Cardiac muscle cell (in vitro differentiated cells and primary cell): ENCODE measurements at places on chromosomes 3 and 15. TPM values are rescaled to one million over a fixed set of nuclear protein-coding genes. Genes with fewer than 3 reads are reported as not detected.

DNA sequence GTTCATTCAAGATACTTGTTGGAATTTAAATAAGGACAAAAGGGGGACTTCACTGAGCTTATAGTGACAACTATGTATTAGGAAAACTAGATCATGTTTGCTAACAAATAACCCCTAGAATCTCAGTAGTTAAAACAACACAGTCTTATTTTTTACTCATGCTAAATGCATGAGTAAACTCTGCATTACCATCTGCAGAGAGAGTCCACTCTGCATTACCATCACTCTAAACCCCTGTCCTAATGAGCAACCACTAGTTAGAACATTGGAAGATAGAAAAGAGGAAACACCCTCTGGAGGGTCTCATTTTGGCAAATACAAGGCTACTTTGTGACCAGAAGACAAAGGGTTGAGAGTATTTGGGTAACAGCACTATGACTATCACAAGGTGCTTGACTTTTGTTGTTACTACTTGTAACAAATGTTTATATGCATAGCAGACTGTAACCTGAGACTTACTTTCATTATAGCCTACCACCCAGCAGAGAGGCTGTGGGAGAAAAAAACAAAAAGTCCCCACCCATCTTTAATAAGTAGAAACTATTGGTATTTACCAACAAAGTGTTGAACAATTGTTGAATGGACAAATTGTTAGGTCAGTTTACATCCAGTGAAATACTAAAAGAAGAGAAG lies 99.1 kb downstream of the OXSM start:
- DNase-seq, result no peak

- no peak for DNase-seq
Observed at GRCh38 chr3:172388412-172389078, 59.7 kb downstream of the GHSR start.

DNA sequence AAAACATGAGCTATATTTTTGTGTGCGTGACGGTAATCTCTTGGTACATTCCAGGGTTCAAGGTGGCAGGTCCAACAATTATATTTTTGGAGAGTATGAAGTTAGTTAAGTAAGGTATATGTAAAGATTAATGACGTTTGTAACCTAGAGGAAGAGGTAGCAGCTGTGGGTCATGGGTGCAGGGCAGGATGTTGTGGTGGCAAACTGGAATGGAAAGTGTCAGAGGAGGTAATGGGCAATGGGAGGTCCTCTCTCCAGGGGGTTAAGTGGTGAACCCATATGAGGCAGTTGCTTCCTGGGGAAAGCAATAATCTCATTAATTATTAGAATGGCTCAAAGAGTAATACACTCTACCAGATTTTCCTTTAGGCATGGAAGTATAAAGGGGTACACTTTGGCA lies 1.0 kb upstream of the CD200R1L start:
- no peak for DNase-seq

The EFCC1 gene
- 0.11 TPM in 1 of 2 replicates, not detected in the other for total RNA-seq

- DNase-seq, result no peak
Observed at GRCh38 chr3:134074001-134074789, 44.5 kb upstream of the SLCO2A1 start.

DNA sequence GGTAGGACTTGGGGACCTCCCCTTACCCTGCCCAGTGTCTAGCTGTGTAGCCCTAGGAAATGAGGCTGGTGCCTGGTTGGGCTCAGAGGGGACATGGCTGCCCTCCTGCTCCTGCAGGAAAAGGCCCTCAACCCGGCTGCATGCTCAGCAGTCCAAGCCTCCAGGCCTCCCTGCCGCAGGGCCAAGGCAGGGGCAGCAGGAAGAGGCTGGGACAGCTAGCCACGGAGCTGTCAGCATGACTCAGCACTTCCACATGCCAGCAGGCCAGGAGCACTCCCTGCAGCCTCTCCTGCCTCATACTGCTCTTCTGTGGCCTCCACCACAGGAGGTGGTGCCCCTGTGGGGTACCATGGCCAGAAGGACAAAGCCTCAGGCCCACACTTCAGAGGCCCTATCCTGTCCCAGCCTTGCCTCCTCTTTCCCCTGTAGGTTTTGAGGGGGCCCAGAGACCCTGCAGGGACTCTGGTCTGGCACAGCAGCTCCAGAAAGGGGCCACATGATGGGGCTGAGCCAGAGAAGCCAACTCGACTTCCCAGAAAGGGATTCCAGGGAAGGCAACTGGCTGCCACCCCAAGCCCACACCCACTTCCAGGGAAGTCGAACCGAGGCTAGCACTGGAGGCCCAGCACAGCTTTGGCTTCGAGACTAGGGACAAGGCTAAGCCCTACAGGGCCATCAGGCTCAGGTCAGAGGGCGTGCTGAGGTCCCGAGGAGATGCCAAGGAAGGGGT lies 19.5 kb downstream of the TKT start:
- peak; percentile 32 for DNase-seq

GRCh38 chr3:141272906-141273662 lies 41.5 kb downstream of the PXYLP1 start:
- DNase-seq, result no peak

DNA sequence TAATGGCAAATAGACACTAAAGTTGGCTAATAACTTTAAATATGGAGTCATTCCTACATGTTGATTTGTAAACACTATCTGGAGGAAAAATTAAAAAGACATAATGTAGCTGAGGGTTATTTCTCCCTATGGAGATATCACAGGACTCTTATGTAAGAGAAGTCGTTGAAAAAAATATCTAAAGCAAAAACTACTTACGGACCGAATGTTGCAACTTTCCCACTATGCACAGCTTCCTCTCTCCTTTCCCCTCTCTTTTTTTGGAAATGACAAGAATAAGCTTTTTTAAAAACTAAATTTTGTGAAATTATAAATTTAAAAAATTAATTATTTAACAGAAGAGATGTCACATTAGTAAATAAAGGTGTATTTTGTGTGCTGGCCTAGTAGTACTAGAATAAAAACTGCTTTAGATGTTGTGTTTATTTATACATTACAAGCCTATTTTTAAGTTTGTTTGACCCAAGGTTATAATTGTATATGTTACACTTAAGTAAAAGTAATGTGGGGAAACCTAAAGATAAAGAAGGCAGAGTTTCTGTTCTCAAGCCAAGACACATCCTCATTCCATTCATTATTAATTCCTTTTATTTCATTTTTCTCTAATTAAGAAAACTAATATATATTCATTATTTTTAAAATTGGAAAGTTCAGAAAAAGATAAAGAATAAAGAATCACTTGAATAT lies 20.7 kb upstream of the PPARG start:
- DNase-seq, result no peak

DNA sequence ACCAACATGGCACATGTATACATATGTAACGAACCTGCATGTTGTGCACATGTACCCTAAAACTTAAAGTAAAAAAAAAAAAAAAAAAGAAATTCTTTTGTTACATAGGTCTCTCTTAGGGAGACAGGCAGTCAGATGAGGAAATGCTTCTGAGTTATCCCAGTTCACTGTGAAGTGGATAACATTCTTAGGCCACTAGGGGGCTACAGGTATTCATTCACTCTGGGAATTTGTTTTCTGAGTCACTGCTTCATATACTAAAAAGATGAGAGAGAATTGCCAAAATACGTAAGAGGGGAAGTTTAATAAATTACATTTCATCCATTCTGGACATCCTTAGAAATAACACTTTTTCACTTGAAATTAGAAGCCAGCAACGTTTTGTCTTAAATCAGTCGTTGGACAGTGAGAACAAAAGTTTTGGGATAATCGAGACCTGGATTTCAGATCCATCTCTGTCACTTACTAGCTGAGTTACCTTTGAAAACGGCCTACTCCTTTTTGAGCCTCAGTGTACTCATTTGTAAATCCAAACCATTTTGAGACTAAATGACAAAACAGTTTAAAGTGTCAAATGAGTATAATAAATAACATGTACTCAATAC lies 738.4 kb upstream of the ALCAM start:
- DNase-seq, result peak; percentile 76

The PTH1R gene
- 101 and 121 TPM in 2 replicates for total RNA-seq

The AHSG gene
- not detected in 2 replicates for total RNA-seq

DNA sequence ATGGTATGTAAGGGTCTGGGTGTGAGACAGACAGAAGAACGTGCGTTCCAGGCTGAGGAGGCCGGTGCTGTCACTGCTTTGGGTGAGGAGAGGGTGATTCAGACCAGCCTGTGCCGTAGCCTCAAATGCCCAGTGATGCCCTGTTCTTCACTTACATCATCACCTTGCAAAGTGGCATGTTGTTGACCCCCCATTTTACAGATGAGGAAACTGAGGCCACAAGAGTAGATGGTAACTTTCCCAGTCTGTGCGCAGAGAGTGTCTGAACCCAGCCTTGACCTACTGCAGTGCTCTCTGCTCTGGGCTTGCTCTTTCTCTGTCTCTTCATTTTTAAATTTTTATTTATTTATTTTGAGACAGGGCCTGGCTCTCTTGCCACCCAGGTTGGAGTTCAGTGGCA lies 1.6 kb upstream of the CTSH start:
- DNase-seq, result no peak

The MGA gene
- 22.7 and 48.8 TPM in 2 replicates for total RNA-seq

The PAQR9 gene
- 0.18 and 1.0 TPM in 2 replicates for total RNA-seq

DNA sequence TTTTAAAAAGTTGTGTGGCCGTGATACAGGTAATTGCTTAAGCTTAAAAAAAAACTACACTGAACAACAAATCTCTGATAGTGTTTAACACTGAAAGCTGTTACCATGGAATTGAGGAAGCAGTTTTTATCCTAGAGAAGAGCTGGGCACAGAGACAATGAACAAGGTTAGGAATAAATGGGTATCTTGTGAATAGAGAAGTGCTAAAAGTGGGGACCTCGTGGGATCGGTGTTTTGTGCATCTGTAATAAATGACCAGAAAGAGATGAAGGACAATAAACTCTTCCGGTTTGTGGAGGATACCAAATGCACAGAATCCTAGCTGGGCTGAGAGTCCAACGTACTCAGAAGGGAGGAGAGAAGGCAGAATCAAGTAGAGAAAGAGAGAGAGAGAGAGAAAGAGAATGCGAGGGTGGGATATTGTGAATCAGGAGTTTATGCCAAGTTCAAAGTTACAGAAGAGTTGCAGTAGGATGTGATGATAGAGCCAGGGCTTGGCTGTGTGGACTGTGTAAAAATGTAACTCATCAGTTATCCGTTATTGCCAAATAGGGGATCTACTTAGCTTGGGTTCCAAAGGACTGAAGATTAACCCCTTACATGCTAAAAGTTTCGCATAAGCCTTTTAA lies 148.9 kb downstream of the IL20RB start:
- DNase-seq, result peak; percentile 5

The ACKR4 gene
- not detected in 2 replicates for total RNA-seq

DNA sequence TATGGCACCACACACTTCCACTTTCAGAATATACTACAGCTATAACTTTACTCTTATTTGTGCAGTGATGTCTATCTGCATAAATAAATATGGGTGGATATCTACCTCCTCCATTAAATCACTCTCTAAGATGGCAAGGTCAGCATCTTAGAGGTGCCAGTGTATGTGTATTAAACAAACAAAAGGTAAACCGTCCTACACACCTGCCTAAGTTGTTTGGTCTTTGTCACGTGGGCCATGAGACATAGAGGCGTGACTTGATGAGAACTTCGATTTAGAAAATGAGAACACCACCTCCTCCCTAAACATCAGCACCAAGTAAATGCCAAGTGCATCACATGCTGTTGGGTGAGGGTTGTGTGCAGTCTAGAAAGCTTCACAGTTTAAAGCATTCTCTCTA lies 310.6 kb downstream of the GRM7 start:
- no peak for DNase-seq

- no peak for DNase-seq
Observed at GRCh38 chr15:48416301-48416700, 85.1 kb downstream of the DUT start.

- DNase-seq, result peak; percentile 82
Observed at GRCh38 chr3:48739955-48740823, 23.2 kb upstream of the IP6K2 start.

- no peak for DNase-seq
Observed at GRCh38 chr3:185317674-185318073, 45.3 kb upstream of the MAP3K13 start.

The CKMT1A gene
- 1.4 and 5.9 TPM in 2 replicates for total RNA-seq

DNA sequence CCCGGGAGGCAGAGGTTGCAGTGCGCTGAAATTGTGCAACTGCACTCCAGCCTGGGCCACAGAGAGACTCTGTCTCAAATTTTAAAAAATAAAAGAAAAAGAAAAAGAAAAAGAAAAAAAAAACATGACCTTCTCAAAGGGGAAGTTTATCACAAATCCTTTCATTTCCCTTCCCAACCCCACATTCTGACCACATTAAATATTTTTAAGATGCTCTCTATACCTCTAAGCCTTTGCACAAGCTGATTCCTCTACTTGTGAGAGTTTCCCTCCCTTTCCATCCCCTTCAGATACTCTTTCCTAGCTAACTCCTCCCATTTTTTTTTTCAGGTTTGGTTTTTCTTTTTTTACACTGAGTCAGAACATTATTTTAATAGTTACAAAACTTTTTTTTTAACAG lies 4.0 kb downstream of the HIGD1A start:
- no peak for DNase-seq

The PP2D1 gene
- total RNA-seq, result not detected in 2 replicates
